ENCODE measurements at places on chromosomes 7 and 10. TPM values are rescaled to one million over a fixed set of nuclear protein-coding genes. Genes with fewer than 3 reads are reported as not detected.

DNA sequence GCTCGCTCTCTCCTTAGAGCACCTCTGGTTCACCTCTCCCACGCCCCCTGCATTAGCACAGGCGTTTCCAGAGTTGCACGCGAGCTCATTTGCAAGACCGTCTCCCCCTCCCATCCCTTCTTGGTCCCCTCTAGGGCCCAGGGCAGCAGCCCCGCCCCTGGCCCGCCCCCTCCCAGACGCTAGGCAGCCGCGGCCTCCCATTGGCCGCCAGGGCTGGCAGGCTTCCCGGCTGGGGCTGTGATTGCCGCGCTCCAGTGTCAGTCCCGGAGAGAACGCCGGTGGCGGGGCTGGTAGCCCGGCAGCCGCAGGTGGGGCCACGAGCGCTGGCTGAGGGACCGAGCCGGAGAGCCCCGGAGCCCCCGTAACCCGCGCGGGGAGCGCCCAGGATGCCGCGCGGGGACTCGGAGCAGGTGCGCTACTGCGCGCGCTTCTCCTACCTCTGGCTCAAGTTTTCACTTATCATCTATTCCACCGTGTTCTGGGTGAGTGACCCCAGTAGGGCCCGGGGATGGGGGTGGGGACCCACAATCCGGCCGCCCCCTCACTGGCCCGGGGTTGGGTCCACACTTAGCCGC, at the start of gene TSPAN15:
TSPAN15 (plus strand) TSS at position 257 of the 575 bp plus-strand sequence; CDS start at position 387, 130 bp downstream.
- no peaks in the 10 kb centered on the region for H3K36me3 ChIP-seq
- peak; percentile 97 for DNase-seq
- peaks cover 21% of the 10 kb centered on the region for H3K4me1 ChIP-seq
- H3K27me3 ChIP-seq = peaks cover 4% of the 10 kb centered on the region

DNA sequence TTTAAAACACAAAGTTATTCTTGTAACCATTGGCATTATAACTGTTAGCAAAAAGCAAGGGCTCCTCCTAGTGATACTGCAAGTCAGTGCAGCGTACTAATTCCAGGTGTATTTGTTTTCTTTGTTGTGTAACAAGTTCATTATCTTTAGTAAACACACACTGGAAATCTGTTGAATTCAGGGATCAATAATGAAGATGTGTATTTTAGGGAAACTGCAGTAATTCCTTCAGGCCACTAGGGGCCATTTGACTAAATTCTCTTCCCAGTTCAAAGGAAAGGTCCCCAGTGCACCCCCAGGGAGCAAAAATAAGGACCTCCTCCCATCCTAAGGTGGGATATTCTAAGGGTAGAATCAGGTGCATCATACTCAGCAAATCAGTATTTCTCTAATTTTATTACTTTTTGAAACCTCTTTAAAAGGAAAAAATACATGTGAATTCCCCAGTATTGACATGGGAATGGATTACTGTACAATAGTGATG, 158.6 kb upstream of the LYZL1 start:
- H3K4me3 ChIP-seq = no peak overlapping the region
- peaks cover 3% of the 10 kb centered on the region for H3K27me3 ChIP-seq
- DNase-seq = peak; percentile 17
- H3K4me1 ChIP-seq = peaks cover 2% of the 10 kb centered on the region

GRCh38 chr10:103095005-103095404, 98.1 kb downstream of the NT5C2 start:
- no peak for DNase-seq
- no peak overlapping the region for H3K27ac ChIP-seq
- peaks cover 11% of the 10 kb centered on the region for H3K36me3 ChIP-seq
- H3K4me3 ChIP-seq = no peak overlapping the region

- H3K27ac ChIP-seq = no peak overlapping the region
- DNase-seq = peak; percentile 9
- H3K27me3 ChIP-seq = no peaks in the 10 kb centered on the region
- no peak overlapping the region for H3K4me3 ChIP-seq
- no peaks in the 10 kb centered on the region for H3K4me1 ChIP-seq
Observed at GRCh38 chr10:74373059-74373458, 222.0 kb downstream of the ADK start.

GRCh38 chr7:97167749-97168148, 50.3 kb downstream of the SDHAF3 start:
- no peak overlapping the region for H3K4me3 ChIP-seq
- H3K4me1 ChIP-seq = no peaks in the 10 kb centered on the region
- H3K27ac ChIP-seq = no peak overlapping the region
- H3K27me3 ChIP-seq = no peaks in the 10 kb centered on the region

DNA sequence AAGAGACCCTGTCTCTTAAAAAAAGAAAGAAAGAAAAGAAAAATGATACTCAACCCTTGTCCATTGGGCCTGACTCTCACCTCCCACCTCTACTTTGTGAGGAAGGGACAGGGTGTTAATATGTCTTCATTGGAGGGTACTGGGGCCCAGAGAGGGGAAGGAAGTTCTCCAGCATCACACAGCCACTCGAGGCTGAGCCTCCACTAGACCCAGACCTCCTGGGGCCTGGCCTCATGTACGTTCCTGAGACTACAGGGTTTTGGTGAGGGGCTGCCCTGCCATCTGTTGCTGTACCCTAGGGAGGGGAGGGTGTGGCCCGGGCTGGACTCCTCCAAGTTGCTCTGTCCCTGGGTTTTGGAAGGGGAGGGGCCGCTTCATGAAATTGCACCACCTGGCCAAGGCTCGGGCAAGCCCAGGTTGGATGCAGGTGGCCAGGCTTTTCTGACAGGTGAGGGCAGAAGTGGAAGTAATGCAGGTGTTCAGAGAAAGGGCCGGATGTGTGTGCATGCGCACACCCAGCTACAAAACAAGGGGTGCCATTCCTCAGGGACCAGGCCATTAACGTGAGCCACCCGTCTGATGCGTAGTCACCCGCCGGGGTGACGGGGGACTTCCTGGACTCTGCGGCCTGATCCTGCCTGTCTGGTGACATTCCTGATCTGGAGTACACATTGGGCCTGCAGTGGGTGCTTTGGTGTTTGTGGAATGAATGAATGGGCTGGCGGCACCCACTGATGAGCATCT, 21.7 kb downstream of the GTF2IRD1 start:
- DNase-seq = no peak
- H3K4me3 ChIP-seq = no peak overlapping the region
- H3K36me3 ChIP-seq = peaks cover 14% of the 10 kb centered on the region

- no peaks in the 10 kb centered on the region for H3K36me3 ChIP-seq
- no peak overlapping the region for H3K4me3 ChIP-seq
- no peak overlapping the region for H3K27ac ChIP-seq
- H3K4me1 ChIP-seq = peaks cover 23% of the 10 kb centered on the region
Observed at GRCh38 chr10:77509391-77509790, 128.2 kb downstream of the KCNMA1 start.

Gene COL26A1
- 17.4 TPM for total RNA-seq

DNA sequence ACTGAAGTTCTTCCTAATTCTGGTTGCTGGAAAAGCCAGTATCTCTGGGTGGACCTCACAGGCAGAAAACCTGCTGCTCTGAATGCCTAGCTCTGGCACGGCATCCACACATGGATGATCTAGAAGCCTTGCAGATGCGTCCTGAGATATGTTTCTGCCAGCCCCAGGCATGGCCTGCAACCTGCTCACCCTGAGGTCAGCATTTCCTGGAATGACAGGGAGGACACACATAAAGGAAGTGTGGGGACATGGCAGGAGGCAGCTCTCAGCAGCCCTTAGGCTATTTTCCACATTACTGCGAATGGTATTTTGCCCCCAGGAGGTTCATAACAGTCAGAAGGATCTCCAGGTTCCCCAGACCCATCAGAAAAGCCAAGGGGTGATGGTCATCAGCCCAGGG, 23.2 kb downstream of the PLXNA4 start:
- no peaks in the 10 kb centered on the region for H3K27me3 ChIP-seq
- DNase-seq = no peak
- H3K4me3 ChIP-seq = no peak overlapping the region
- H3K36me3 ChIP-seq = peaks cover 5% of the 10 kb centered on the region
- H3K27ac ChIP-seq = no peak overlapping the region

GRCh38 chr10:78856421-78856820, 212.3 kb upstream of the ZMIZ1 start:
- H3K36me3 ChIP-seq = no peaks in the 10 kb centered on the region
- H3K4me1 ChIP-seq = peaks cover 26% of the 10 kb centered on the region
- DNase-seq = peak; percentile 31
- no peak overlapping the region for H3K27ac ChIP-seq
- H3K4me3 ChIP-seq = no peak overlapping the region

GRCh38 chr7:43646603-43647338, 63.9 kb downstream of the STK17A start:
- H3K27me3 ChIP-seq = no peaks in the 10 kb centered on the region
- H3K27ac ChIP-seq = peak overlapping the region; percentile 89
- H3K4me3 ChIP-seq = no peak overlapping the region
- H3K4me1 ChIP-seq = peaks cover 48% of the 10 kb centered on the region
- peaks cover 11% of the 10 kb centered on the region for H3K36me3 ChIP-seq
- peak; percentile 79 for DNase-seq

- no peak overlapping the region for H3K4me3 ChIP-seq
- no peaks in the 10 kb centered on the region for H3K4me1 ChIP-seq
- H3K36me3 ChIP-seq = no peaks in the 10 kb centered on the region
- no peaks in the 10 kb centered on the region for H3K27me3 ChIP-seq
- no peak overlapping the region for H3K27ac ChIP-seq
Observed at GRCh38 chr10:111493024-111493625, 416.3 kb downstream of the ADRA2A start.

Gene MBL2
- not detected for total RNA-seq

DNA sequence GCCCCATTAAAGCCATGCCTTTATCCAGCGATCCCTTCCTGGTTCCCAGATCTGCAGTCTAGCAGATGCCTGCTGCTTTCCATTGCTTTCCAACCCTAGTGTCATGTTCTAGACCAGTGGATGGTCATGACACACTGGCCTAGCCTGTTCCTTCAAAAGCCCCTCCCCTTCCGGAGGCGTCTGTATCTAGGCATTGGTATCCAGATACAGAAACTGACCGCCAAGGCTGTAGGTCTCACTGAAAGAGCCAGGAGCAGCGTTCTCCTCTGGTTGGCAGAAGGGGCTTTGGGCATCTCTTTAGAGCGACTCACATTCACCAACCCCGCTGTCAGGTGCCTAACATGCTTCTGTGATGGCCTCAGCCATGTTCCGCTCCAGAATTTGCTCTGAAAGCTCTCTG, 22.6 kb downstream of the JCAD start:
- DNase-seq = no peak
- H3K27ac ChIP-seq = no peak overlapping the region
- peaks cover 19% of the 10 kb centered on the region for H3K4me1 ChIP-seq
- peaks cover 16% of the 10 kb centered on the region for H3K36me3 ChIP-seq
- H3K27me3 ChIP-seq = no peaks in the 10 kb centered on the region

- H3K4me1 ChIP-seq = peaks cover 42% of the 10 kb centered on the region
- no peak overlapping the region for H3K4me3 ChIP-seq
- peaks cover 29% of the 10 kb centered on the region for H3K36me3 ChIP-seq
Observed at GRCh38 chr7:159097661-159098423, 46.8 kb downstream of the VIPR2 start.

Gene CPA2
- 0.39 TPM for total RNA-seq

Gene SLC26A3
- total RNA-seq = not detected

DNA sequence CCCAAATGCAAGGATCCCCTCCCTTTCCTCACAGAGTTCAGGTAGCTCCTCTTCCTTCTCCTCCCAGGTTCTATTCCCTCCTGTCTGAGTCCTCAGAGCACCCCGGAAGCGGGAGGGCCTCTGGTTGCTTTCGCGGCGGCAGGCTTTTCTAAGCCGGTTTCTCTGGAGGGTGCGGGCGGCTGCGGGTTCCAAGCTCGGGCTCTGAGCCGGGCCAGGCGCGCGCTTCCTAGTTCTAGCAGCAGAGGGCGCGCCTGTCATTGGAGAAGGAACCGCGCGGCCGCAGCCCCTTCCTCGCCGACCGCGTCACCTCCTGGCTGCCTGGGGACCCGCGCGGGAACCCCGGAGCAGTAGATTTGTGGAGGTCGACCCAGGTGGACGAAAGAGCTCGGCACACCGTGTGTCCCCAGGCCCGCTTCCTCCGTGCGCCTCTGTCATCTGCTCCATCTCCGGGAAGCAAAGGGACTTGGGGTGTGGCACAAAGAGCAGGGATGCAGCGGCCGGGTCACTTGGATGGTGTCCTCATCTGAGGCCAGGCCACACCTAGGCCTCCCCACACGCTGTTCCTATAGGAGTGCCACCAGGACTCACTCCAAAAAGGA, 389.0 kb upstream of the PODXL start:
- DNase-seq = peak; percentile 46
- H3K27ac ChIP-seq = no peak overlapping the region
- H3K4me1 ChIP-seq = peaks cover 43% of the 10 kb centered on the region

Gene C10orf53
- 0.11 TPM for total RNA-seq

GRCh38 chr10:22570733-22571430, 143.5 kb downstream of the PIP4K2A start:
- no peaks in the 10 kb centered on the region for H3K27me3 ChIP-seq
- DNase-seq = no peak
- H3K4me3 ChIP-seq = no peak overlapping the region
- no peaks in the 10 kb centered on the region for H3K4me1 ChIP-seq
- H3K36me3 ChIP-seq = peaks cover 7% of the 10 kb centered on the region

Gene SLC13A1
- total RNA-seq = not detected

- no peak overlapping the region for H3K27ac ChIP-seq
- no peaks in the 10 kb centered on the region for H3K27me3 ChIP-seq
- no peak for DNase-seq
- H3K4me3 ChIP-seq = no peak overlapping the region
- no peaks in the 10 kb centered on the region for H3K4me1 ChIP-seq
Observed at GRCh38 chr10:76329891-76330575, 898.6 kb downstream of the LRMDA start.

DNA sequence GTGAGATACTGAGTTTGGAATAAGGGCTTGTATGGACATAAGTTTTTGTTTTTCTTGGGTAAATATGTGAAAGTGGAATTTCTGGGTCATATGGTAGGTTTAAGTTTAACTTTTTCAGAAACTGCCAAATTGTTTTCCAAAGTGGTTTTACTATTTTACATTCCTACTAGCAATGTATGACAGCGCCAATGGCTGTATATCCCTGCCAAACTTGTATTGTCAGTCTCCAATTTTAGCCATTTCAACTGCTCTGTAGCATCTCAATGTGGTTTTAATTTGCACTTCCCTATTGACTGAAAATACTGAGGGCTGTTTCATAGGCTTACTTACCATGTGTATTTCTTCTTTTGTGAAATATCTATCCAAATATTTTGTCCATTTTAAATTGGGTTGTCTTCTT, 90.5 kb upstream of the ZNF32 start:
- H3K27me3 ChIP-seq = no peaks in the 10 kb centered on the region
- no peaks in the 10 kb centered on the region for H3K36me3 ChIP-seq
- H3K4me3 ChIP-seq = no peak overlapping the region
